ENCODE measurements at places on chromosomes 2 and 18.

GRCh38 chr2:199261239-199261638 lies 196.5 kb downstream of the SATB2 start:
- no peak for DNase-seq

DNA sequence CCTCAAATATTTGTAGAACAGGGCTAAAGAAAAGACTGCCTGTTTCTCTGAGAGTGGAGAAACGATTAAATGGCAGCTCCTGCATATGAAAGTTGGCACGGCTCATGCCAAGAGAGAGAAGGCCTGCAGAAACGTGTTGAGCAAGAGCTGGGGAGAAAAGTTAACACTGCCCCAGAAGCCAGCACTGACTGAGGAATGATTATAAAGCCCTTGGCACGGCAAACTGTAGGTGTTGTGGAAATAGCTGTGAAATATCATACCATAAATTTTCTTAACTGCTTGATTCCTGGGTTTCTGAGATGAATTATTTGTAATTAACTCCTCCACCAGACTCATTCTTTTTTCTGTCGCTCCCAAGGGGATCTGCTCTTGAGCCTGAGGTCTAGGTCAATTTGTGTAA lies 4.3 kb downstream of the FRZB start:
- DNase-seq, result no peak

- no peak for DNase-seq
These were observed 819.6 kb upstream of the FSHR start for GRCh38 chr2:49973917-49974368.

GRCh38 chr2:237096911-237097310 lies 11.2 kb downstream of the COPS8 start:
- DNase-seq, result peak; percentile 7

GRCh38 chr18:63905361-63905760 lies 2.4 kb upstream of the SERPINB10 start:
- no peak for DNase-seq

DNA sequence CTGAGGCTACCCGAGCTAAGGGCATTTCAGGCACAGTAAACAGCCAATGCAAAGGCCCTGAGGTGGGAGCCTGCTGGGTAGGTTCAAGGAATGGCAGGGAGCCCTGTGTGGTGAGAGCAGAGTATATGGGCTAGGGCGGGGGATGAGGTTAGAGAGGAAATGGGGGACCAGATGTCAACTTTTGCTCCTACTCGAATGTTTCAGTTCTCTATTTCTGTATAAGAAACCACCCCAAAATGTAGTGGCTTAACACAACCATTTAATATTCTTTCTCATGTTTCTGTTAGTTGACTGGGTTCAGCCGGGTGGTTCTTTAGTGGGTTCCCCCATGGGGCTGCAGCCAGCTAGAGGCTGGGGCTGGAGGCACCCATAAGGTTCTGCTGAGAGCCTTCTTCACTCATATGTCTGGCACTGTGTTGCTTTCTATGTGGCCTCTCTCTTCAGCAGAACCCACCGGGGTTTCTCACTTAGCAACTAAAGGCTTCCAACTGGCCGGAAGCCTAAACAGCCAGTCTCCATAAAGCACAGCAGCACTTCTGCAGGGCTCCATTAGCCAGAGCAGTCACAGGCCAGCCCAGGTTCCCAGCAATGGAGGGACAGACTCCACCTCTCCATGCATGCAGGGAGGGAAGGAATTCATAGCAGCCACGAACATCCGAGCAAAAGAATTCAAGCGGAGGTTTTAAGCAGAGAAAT lies 5.6 kb upstream of the ATOH8 start:
- no peak for DNase-seq

GRCh38 chr2:206420721-206421120 lies 22.6 kb upstream of the ADAM23 start:
- no peak for DNase-seq

DNA sequence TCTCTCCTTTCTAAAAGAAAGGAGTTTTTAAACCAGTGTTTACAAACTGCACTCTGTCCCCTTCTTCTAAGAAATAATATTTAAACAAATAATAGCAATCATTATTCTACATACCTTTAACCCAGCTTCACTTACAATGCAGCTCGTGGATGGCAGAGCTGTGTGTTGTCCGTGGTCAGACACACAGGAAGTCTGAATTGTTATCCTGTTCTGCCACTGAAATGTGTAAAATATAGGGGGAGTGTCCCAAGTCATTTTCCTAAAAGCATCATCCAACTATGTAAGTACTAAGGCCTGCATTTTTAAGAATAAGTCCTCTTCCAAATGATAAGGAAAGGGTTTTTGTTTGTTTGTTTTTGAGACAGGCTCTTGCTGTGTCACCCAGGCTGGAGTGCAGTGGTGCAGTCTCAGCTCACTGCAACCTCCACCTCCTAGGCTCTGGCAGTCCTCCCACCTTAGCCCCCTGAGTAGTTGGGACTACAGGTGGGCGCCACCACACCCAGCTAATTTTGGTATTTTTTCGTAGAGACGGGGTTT lies 2.7 kb upstream of the PPP4R1 start:
- no peak for DNase-seq

- DNase-seq, result peak; percentile 82
These were observed at the start of gene LBH for GRCh38 chr2:30231212-30231995. LBH (plus strand) TSS chr2:30231534; CDS start chr2:30231739, 205 bp downstream.

- DNase-seq, result no peak
These were observed 630.9 kb downstream of the NYAP2 start for GRCh38 chr2:226030369-226030768.

GRCh38 chr18:63564561-63564960 lies 22.4 kb downstream of the SERPINB12 start:
- no peak for DNase-seq

- DNase-seq, result no peak
These were observed 91.6 kb downstream of the STPG4 start for GRCh38 chr2:47063538-47063930.

DNA sequence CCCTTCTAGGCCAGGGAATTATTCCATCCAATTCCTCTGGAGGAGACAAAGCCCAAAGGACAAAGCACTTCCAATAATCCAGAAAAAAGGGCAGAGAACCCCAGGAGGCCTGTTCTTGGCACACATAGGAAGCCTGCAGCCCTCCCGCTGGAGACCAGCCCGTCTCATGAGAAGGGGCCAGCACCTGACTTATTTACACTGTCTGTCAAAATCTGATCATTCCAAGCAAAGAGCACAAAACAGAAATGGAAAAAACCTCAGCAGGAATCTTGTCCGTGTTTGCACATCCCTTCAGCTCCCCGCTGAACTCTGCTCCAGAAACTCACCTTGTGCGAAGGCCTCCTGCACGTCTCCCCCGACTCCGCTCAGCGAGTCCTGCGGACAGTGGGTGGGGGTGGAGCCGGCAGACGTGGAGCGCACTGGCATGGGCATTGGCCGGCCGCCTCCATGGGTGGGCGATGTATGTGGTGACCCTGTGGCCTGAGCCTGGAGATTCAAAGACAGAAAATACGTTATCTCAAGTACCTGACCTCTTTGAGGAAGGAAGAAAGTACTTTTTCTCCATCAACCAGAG lies 46.2 kb upstream of the DNMT3A start:
- no peak for DNase-seq

- no peak for DNase-seq
These were observed 793 bp downstream of the ZNF236 start for GRCh38 chr18:76823161-76823538.

- DNase-seq, result no peak
These were observed 108.9 kb downstream of the THSD7B start for GRCh38 chr2:136874258-136874657.

DNA sequence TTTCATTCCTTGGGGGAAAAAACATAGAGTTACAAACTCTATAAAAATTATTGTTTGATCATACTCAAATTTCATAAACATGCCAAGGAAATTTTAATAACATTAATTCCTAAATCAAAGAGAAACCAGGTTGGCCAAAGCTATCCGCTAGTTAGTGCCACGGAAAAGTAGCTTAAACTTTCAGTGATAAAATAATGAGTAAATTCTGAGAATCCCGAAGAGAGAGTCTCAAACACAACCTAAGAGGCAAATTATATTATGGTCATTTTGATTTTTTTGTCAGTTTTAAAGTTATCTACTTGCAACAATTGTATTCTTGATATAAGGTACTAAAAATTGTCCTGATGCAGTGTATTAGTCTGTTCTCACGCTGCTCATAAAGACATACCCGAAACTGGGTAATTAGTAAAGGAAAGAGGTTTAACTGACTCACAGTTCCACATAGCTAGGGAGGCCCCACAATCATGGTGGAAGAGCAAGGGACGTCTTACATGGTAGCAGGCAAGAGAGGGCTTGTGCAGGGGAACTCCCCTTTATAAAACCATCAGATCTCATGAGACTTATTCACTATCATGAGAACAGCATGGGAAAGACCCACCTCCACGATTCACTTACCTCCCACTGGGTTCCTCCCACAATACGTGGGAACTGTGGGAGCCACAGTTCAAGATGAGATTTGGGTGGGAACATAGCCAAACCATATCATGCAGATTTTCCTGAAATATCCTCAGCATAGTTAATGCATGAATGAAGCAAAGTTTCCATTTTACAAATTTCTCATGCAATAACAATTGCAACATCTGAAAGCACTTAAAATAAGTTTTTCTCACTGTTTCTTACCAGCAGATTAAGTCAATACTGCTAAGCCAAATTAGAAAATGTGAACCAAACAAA lies 205.9 kb upstream of the STK17B start:
- peak; percentile 26 for DNase-seq

DNA sequence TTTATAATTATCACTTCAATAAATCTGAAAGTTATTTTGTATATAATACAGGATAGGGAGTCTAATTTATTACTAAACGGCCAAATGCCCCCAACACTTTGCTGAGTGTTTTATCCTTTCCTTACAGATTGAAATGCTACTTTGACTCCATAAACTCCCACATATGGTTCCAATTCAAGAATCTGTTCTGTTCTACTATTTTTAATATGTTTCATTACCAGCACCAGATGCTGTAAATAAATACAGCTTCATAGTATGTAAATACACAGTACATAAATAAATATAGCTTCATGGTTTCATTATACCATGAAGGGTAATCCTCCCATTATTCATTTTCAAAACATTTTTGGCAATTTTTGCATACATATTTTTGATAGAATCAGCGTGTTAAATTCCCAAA lies 34.0 kb upstream of the MREG start:
- no peak for DNase-seq

- DNase-seq, result no peak
These were observed 143.8 kb downstream of the MEIS1 start for GRCh38 chr2:66578687-66579106.

GRCh38 chr2:25311865-25312575 lies 29.7 kb downstream of the DNMT3A start:
- no peak for DNase-seq

DNA sequence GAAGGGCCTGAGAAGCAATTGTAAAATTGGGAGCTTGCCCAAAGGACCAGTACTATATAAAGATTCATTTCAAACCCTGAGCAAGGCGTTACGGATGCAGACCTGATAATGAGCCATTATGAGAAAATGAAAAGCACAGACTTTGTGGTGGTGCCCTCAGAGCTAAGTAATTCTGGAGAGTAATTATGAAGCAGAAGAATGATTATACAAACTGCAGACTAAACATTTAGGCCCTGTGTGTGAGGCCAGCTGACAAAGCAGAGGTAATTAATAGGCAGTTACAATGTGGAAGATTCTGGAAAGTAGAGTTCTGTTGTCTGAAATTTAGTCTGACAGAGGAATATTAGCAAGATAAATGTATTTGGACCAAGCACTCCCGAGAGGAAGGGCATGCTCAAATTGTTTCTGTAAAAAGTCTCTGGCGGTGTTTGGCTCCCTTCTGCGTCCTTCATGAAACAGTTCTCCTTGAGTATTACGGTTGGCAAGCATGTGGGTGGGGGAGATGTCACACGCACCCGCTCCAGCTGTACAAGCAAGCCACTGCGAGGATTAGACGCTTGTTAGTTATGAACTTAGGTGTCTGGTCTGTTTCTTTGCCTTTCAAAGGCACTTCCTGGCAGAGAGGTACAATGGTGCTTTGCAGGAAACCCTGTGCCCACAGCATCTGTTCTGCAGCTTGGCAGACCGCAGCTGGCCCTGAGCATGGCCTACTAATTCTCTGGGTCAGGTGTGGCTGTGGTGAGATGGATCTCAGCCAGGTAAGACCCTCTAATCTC lies 45.5 kb downstream of the CDC42EP3 start:
- no peak for DNase-seq

DNA sequence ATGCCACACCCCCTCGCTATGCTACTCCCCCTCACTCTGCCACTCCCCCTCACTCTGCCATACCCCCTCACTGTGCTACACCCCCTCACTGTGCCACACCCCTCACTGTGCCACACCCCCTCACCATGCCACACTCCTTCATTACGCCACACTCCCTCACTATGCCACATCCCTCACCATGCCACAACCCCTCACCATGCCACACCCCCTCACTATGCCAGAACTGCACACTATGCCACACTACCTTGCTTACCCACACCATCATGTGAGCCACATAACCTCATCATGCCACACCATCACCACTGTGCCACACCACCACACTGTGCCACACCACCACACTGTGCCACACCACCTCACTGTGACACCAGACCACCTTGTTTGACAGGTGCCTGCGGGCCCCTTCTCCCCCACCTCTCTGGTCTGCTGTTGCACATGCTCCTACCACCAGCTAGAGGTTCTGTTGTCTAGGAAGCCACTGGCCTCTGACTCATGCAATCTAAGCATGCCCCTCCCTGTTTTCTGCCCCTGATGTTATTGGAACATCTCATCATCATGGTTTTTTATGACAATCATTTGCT lies 22.0 kb downstream of the MARCHF4 start:
- no peak for DNase-seq

DNA sequence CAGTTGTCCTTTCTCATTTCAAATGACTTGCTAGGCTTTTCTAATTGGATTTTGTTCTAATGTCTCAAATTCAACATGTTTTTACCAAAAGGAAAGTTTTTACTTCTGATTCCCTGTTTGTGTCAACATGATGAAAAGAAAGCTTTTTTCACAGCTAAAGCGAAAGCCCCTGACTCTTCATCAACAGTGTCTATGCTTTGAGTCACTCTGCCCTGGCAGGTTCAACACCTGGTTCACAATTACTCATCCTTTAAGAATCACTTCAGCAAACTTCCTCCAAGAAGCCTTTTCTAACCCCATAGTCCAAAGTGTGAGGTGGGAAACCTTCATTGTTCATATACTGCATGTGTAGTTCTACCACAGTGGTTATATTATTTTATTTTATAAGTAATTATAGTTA lies 7.6 kb upstream of the DSG2 start:
- no peak for DNase-seq

DNA sequence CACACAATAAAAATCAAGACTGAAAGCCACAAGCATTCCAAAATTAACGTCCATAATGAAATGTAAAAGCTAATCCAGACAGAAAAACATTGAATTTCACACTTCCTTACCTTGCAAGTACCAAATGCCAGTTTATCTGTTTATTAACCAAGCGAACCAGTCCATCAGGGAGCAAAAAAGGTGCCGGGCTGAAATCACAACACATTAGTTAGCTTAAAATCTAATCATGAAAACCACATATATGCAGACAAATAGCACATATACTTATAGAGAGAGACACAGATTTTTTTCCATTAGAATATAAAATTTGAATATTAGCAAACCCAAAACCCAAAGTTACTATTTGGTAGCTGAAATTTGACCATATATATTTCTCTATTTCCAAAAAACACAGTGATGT lies 7.2 kb downstream of the NBAS start:
- no peak for DNase-seq

- DNase-seq, result no peak
These were observed 223.2 kb downstream of the PMAIP1 start for GRCh38 chr18:60123031-60123430.
